ENCODE measurements at places on chromosomes 4 and X.

GRCh38 chrX:105265093-105265492 lies 44.6 kb upstream of the TEX13A start:
- DNase-seq, result no peak

DNA sequence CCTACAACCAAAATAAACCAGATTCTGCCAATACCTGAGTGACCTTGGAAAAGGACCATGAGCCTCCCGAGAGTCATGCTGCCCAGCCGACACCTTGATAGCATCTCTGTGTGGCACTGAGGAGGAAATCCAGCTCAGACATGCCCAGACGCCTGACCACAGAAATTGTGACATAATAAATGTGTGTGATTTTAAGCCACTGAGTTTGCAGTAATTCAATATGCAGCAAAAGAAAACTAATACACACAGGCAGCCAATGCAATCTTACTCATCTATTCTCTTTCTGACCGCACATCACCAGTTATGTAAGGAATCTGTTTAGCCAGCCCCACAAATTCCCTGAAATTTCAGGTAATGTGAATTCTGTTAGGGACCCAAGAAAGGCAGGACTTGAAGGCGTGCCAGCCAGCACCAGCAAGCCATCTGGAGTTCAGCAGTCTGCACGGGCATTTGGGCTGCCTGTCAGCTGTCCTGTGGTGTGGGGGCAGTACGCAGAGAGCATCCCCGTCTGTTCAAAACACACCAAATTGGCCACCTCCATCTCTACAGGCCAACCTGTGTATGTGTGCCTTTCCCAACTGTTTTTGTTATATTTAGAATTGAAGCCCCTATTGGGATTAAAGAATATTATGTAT lies 176.4 kb downstream of the NLGN4X start:
- no peak for DNase-seq

GRCh38 chr4:72107456-72107855 lies 75.7 kb downstream of the NPFFR2 start:
- DNase-seq, result no peak

GRCh38 chr4:1928356-1929239 lies 57.4 kb downstream of the NSD2 start:
- no peak for DNase-seq

DNA sequence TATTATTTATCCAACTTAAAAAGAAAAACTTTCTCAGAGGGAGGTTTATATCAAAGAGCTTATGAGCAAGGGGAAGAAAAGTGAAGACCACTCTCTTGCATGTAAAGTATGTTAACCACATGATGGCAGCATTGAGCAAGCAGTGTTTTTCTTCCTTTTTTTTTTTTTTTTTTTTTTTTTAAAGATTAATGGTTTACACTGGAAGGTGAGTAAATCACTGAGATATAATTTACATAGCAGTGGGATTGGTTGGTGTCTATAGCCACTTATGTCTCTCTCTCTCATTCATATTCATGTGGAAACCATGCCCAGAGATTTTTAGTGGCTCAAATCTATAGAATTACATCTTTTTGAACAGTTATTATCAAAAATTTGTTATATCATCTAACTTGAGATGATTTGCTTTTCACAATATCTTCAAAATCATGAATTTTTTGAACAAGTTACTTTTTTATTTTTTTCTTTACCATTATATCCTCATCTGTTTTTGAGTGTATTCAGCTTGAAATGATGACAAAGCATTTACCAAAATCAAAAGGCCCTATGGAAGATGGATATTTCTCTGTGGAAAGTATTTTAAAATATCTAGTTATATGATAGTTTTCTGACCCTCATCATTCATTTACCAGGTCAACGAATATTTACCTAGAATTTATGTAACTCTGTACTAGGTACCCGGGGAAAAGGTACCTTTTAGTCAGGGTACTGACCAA lies 31.6 kb downstream of the MTHFD2L start:
- DNase-seq, result no peak

GRCh38 chr4:37976991-37977470 lies 16.8 kb downstream of the PTTG2 start:
- peak; percentile 61 for DNase-seq

DNA sequence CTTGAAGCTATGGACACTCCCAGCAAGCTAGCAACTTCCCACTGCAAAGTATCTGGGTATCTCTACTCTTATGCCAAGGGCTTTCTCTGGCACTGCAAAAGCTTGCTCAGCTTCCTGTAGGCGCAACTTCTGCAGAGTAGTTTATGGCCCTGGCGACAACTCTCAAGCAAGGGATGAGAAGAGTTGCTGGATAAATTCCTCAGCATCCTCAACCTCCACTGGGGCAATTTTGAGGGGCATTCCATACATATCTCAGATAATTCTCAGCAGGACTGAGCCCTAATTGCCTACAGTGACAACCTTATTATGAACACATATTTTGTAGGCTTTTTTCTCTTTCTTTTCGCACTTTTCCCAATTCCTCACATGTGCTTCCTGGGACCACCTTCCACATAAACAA lies 31.2 kb upstream of the TAB3 start:
- DNase-seq, result no peak

Data from hypothalamus (tissue), 51 donors.